Stimulated activated CD4-positive, alpha-beta T cell treated with anti-CD3 and anti-CD28 coated beads, Interleukin-1b, Interleukin-23, amount 100 ng/mL, for 1 hour (primary cell): ENCODE measurements at places on chromosomes 2 and 18.

DNA sequence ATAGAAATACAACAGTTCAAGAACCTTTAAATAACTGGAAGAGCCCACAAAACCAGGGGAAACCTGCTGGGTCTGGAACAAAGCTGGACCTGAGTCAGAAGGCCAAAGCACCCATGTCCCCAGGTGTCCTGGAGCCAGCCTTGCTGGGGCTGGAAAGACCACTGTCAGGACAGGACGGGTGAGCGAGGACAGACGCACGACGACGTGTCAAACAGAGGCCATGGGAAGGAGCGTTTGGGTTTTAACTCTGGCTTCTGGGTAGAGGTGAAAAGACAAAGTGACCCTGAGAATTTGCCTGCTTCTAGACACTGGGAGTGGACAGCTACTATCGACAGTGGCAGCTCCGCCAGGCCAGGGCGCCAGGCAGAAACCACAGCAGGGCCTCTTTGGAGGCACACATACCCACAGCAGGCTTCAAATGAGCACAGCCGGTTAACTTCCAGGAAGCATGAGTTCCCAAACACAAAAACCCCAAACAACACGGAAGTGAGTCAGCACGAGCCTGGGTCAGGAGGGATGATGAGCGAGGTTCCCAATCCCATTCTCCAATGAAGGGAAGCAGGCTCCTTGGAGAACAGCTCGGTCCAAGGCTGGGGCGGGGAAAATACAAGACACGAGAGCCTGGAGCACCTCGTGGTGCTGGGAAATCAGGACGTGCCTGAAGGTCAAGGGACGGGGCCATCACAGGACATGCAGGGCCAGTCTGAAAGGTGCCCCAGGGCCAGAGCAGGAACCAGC, 208.0 kb downstream of the TWIST2 start:
- no peak for DNase-seq

DNA sequence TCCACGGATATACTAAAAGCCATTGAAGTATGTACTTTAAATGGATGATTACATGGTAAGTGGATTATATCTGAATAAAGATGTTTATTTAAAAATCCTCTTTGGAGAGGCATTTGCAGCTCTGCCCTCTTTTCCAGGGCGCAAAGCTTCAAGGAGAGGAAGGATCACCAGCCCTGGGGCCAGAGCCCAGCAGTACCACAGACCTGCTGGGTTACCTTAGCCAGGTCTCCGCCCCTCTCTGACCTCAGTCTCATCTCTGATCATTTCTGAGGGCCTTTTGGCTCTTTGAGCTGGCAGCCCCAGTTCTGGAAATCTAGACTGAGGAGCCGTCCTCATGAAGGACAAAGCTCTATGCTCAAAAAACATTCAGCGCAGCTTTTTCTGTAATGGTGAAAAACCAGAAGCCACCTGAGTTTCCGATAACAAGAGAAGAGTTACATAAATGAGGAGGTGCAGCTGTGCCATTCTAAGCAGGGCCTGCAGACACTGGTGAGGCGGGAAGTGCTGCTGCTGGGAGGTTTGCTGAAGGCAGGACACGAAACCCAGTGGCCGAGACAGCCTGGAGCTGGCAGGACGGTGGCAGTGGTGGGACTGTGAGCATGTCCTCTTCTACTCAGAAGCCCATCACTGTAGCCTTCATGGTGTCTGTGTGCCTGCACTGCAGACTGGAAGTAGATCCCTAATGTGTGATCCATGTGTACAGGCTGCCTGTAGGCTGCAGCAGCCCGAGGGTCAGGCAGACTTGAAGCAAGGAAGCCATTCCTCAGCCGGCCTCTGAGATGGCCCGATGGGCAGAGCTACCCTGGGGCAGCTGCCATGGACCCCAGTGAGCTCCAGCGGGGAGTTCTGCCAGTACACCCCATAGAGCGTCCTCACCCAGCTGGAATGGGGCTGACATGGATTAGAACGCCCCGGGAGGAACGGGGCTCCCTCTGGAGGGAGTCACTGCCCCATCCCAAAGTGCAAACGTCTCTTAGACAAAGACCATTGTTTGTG, 27.7 kb downstream of the ADRA2B start:
- no peak for DNase-seq

DNA sequence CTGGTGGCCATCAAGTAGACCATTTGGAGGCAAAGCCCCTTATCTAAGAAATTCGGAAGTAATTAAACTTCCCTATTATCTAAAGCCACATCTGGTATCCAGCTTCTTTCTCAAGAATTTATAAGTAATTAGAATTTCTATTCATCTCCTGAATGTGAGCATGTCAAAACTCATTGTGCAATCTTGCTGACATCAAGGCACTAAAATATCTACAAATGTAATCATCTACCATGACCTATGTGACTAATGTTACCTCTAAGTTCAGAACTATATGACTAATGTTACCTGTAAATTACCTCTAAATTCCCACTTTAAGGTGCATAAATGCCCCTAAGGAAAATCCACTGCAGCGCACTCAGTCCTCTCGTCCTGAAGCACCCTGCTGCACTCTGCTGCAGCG, 773.0 kb downstream of the CPS1 start:
- DNase-seq: no peak

DNA sequence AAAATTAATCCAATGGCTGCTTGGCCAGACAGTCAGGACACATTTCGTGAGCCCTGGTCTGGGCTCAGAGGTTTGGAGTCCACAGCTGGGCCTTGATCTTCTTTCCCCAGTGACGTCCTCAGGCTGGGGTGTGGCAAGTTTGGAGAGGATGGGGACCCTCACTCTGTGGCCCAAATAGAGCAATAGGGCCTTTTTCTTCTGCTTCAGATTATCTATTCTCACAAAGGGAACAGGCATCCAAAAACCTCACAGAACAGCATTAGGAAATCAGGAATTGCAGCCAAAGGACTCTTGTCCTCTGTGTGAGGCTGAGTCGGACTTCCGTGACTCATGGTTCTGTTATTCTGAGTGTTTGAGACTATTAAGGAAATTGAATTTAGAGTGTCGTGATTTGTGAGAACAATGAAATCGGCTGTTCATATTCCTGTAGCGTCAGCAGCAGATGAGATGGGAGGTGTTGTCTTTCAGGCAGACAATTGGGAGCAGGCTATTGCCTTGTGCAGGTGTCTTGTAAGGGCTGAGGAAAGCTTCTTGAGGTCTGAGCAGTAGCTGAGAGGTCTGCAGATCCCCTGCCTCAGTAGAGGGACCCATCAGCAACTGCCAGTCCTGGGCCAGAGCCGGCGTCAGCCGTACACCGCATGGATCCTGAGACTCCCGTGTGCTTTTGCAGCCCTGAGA, 113.8 kb downstream of the SH3RF3 start:
- no peak for DNase-seq

GRCh38 chr2:190794377-190794776, 86.2 kb upstream of the GLS start:
- no peak for DNase-seq

DNA sequence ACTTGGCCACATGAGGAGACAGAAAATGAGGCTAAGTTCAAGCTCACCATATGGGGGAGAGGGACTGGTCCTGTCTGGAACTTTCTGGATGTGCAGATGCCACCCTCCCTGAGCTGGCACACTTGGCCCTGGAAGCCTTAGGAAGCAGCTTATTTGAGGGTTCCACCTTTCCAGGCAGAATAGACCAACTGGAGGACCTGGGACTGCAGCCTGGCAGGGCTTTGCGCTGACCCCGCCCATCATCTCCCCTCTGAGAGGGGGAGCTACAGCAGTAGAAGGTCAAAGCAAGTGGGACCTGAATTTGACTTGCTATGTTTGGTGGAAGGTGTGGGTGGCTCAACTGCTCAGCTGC, 39.5 kb downstream of the TMEM17 start:
- DNase-seq: no peak

GRCh38 chr18:64851726-64852125, 702.8 kb upstream of the LINC00305 start:
- DNase-seq: no peak

DNA sequence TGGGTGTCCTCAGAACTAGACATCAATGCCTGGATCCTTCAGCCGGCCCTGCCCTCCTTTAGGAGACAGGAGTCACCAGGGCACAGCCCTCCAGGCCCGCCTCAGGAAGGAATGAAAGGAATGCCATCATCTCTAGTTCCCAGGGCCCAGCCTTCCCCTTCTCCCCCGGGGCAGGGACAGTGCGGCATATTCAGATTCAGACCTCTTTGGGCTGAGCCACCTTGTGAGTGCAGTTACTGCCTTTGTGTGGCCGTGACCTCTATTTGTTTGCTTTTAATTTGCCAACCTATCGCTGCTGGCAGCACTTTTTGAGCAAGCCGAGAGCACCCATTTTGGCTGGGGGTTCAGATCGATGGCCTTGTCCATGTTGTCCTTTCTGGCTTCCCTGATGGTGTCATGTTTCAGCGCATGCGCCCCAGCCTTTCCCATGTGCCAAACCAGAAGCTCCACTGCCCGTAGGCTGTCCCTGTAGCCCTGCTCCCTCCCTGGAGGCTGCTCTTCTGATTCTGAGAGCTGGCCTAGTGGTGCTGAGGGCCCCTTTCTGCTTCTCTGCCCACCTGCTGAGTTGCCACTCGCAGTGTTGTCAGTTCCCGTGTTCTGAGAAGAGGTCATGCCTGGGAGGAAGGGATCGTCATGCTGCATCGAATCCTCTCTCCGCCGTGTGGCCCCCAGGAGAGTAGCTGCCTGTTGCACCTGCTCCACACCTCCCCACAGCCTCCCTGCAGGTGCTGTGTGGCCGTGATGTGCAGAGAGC, 10.9 kb downstream of the ANKRD23 start:
- no peak for DNase-seq

DNA sequence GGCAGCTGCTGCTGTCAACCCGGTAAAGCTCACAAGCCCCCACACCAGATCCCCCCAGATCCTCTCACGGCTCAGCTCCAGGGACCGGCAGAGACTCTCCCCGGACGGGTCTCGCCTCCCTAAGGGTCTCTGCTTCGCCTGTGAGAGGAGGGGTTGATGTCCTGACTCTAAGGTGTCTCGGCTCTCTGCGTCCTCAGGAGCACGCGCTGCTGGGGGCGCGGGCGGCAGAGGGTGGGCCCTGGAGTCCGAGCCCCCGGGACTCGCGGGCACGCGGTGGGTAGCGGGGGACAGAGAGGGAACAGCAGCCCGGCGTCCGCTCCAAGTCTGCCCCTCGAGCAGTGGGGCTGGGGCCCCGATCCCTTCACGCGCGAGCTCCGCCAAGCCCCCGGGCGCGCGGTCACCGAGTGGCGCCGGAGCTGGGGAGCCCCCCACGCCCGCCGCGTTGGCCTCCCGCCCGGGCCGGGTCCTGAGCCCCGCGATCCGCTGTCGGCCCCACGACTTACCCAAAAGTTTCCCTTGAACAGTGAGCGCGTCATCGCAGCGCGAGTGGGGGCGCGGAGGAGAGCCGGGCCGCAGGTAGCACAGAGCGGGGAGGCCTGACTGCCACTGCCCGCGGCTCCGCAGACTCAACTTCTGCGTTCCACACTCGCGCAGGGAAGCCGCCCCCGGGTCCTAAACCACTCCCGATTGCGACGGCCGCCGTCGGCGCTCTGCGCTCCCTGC, at the start of gene PSTPIP2:
Gene PSTPIP2 (minus strand): TSS at position 608 of the 723 bp plus-strand sequence. CDS start 72 bp downstream, at position 536.
- DNase-seq: peak; percentile 13

DNA sequence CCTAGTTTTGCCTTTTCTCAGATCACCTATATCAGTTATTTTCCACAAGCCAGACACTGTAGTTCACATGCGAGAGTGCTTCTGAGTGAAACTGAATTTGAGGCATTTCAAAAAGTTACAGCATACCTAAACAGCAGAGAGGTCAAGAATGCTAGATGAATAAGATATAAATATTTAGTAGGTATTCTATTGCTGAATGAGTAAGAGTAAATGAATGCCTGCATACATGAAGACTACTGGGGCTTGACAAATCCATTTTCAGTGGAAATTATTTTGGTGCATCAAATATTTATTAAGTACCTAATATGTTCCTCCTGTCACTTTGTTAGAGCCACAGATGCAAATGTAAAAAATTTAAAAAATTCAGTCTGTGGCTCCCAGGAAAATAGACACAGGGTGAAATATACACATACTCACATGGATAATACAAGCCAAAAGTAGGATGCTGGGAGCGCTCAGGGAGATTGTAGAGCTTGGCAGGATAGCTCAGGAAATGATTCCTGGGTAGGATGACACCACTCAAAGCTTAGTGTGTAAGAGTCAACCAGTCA, 27.6 kb upstream of the CDC42EP3 start:
- no peak for DNase-seq

GRCh38 chr2:42156721-42157120, 12.4 kb upstream of the EML4 start:
- DNase-seq: no peak

GRCh38 chr18:4264347-4264791, 190.7 kb downstream of the DLGAP1 start:
- no peak for DNase-seq

DNA sequence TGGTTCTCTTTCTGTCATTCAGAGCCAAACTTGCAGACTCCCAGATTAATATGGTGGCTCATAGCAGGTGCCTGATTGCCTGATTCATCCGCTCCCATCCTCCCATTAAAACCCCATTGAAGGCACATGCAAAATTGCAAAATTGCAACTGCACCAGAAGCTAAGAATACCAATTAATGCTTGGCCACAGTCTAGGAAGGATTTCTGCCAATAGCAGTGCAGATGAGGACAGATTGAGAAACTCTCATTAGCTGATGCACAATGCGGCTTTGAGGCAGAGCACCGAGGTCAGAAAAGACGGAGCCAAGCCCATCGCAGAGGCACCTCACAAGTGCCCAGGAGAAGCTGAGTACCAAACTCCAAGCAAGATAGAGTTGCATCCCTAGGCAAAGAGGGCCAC, 172.8 kb downstream of the ARL4C start:
- DNase-seq: no peak

GRCh38 chr2:175840256-175840655, 161.8 kb downstream of the LNPK start:
- no peak for DNase-seq

DNA sequence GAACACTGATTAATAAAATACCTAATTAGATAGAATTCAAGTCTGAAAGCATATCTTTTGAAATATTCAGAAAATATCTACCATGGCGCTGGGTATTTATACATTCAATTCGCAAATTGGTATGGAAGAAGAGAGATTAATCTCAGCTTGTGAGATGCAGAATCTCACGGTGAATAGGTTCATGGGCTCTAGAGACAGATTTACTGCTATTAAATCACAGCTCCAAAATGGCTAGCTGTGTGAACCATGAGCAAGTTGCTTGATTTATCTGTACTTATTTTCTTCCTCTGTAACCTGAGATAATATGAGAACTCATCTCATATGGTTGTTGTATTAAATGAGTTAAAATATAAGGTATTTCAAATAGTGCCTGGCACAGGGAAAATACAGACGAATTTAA, 556.7 kb downstream of the FBXO15 start:
- DNase-seq: no peak
